Memory B cell (primary cell): ENCODE measurements at places on chromosomes 2 and 18.

DNA sequence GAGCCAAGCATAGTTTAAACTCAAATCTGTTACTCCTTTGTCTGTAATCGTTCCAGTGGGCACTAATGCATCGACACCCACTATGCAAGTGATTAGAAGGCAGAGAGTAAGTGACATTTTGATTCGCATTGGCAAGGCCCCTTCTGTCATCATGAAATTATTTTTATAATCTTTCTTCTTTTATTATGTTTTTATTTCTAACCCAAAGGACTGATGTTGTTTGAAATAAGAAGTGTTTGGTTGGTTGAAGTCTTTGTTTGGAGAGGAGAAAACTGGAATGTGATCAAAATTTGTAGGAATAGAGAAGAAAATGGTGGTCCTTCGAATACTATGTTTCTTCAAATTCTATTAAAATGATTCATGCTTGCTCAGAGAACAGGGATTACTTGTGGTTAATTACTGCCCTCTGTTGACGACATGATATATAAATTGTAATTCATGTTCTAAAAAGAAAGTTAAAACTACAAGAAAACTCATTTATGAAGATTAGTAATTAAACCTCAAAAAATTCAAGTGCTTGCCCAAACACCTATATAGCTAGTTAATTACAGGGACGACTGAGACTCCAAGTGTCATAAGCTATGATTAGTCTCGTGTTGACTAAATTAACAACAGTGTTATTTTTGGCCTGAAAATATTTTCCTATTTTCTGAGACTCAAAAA, 26.4 kb upstream of the TFPI start:
- DNase-seq: no peak

GRCh38 chr2:142875652-142876051, 1.8 kb upstream of the KYNU start:
- no peak for DNase-seq

GRCh38 chr2:108805782-108806181, 19.2 kb downstream of the CCDC138 start:
- DNase-seq: no peak

DNA sequence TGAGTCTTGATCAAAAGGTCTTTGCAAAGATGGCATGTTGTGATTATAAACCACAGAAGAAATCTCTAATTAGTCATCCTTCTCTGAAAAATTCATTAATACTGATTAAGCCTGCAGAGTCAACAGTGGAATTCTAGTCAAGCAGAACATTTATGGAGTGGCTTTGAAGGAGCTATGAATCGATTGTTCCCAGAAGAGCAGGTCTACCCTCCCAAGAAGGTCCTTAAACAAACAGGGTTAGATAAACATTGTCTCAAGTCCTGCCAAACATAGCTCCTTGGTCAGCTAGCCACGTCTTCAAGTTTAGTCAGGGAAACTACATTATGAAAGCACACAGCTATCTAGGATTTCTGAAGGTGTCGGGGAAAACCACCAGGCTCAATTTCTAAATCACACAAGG, 88.9 kb downstream of the ITGA4 start:
- no peak for DNase-seq

- DNase-seq: no peak
Observed at GRCh38 chr2:217285926-217286325, 426.1 kb upstream of the TNP1 start.

DNA sequence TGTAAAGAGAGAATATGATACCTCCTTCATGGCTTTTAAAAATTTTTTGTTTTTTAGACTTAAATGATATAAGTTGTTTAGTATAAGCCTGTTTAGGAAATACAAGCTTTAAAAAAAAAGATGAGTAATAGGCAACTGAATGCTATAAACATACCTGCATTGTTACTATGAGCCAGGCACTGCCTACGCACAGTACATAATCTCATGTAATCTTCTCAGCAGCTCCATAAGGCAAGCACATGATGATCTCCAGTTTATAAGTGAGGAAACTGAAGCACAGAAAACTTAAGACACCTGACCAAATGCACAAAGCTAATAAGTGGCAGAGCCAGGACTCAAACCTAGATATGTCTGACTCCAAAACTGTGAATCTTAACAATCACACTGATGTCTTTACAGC, 156.3 kb upstream of the SLC1A4 start:
- DNase-seq: no peak

DNA sequence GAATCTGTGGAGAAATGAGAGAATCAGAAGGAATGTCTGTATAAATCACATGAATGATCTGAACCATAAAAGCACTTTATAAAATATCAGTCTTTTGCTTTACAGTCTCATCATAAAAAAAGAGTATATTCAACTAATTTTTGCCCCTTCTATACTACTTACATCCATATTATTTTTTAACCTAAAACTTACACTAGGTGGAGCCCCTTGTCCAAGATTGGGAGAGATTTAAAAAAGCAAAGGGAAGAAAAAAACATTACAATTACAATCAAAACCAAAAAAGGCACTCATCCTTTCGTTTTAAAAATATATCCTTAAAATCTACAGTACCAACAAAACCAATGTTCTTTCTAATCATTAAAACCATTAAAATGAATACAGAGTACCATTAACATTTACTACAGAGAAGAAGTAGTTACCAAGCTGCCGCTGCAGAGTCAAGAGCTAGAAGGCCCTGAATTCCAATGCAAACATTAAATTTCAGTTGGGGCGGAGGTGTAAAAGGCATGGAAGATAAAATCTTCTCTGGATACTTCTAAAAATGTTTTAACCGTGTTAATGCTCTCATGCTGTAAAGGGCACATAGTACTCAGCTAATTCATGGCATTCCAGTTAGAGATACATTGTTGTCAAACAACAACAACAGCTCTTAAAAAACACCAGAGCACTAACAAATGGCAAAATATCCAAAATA, 56.7 kb upstream of the EPB41L3 start:
- no peak for DNase-seq

- DNase-seq: no peak
Observed at GRCh38 chr2:102367331-102367971, 11.9 kb downstream of the IL18R1 start.

DNA sequence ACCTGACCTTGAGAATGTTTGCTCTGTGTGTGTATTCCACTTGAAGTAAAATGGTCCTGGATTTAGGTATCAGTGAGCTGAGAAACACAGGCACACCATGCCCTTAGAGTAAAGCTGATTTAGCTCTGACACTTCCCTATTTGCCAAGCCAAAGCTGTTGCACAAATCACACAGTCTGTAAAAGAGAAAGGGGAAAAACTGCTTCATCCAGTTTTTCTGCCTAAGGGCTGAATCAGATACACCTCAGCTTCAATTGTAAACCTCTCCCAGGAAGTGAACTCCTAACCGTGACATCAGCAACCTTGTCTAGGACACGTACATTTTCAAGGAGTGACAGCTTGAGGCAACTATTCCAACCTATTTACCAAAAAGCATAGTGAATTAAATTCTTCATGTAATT, 150.4 kb downstream of the NR4A2 start:
- no peak for DNase-seq

DNA sequence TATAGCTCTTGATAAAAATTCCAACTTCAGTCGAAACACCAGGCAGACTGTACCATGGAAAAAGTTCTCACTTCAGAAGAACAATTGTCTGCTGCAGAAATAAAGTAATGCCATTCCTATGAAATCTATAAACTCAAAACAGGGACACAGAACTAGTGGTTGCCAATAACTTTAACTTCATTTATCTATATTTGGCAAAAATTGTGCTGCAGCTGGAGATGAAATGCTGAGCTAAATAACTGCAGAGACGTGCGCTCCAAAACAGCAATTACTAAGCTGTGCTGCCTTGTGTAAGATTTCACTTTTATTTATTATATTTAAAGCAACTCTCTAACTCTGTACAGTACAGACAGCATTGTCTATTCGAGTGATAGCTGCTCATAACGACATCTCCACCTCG, 540.1 kb upstream of the ID2 start:
- no peak for DNase-seq

GRCh38 chr2:8536686-8537561, 144.9 kb upstream of the ID2 start:
- DNase-seq: no peak

- no peak for DNase-seq
Observed at GRCh38 chr18:48713309-48713708, 174.5 kb downstream of the CTIF start.

DNA sequence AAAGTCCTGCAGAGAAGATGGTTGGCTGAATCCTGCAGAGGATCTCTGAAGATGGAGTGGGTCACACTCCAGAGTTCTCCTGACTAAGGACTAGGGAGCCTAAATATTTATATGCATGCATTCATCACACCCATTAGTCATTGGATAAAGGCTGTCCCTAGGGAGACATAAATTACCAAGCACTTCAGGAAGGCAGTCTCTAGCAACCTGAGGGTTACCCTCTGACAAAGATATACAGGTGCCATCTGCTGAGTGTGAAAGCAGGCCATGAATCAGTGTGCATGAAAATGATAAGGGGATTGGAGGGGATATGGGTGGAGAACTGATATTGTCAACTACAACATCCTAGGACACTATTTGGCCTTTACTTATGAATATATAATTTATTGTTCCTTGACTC, 294.8 kb upstream of the DDX18 start:
- DNase-seq: no peak

- no peak for DNase-seq
Observed at GRCh38 chr2:190318931-190319554, 583 bp downstream of the HIBCH start.

- no peak for DNase-seq
Observed at GRCh38 chr2:191322828-191323506, 77.8 kb downstream of the MYO1B start.

DNA sequence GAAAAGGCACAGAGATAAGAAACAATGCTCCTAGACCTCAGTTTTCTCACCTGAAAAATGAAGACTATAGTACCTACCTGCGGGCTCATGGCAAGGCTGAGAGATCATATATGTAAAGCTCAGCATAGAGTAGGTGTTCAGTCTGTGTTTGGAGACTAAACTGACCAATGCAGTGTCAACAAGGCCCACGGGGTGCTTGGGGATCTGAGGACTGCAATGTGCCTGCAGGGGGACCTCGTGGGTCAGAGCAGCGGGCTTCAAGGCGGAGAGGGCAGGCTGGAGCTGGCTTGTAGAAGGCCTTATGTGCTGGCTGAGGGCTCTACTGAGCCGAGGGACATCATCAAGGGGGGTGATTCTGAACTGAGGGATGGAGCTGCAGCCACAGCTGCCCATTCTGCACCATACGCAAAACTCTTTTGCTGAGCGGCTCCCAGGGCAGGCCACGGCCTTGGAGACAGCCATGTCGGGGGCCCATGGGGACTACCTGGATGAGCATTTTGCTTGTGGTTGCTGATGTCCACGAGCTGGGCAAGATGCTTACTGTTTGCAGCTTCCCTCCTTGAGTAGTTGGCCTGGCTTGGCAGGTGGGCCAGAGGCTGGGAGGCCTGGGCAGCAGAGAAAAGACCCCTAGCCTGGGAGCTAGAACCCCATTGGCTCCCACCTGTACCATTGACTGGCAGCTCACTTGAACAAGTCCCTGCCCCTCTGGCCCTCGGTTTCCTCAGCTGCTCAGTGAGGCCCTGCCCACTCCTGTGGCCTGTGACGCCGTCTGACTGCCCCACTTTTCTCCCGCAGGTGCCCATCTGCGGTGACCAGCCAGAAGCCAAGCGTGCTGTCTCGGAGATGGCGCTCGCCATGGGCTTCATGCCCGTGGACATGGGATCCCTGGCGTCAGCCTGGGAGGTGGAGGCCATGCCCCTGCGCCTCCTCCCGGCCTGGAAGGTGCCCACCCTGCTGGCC, 23.5 kb downstream of the STEAP3 start:
- no peak for DNase-seq

GRCh38 chr2:123438675-123439074, 586.4 kb upstream of the CNTNAP5 start:
- DNase-seq: no peak

- DNase-seq: no peak
Observed at GRCh38 chr2:104804148-104804890, 49.6 kb upstream of the POU3F3 start.
